ENCODE measurements at places on chromosomes 13 and 19. TPM values are rescaled to one million over a fixed set of nuclear protein-coding genes. Genes with fewer than 3 reads are reported as not detected.

GRCh38 chr19:4130744-4131438 lies 7.0 kb upstream of the MAP2K2 start:
- DNase-seq, result no peak

GRCh38 chr19:44725251-44725650 lies 23.3 kb upstream of the BCL3 start:
- DNase-seq, result no peak

DNA sequence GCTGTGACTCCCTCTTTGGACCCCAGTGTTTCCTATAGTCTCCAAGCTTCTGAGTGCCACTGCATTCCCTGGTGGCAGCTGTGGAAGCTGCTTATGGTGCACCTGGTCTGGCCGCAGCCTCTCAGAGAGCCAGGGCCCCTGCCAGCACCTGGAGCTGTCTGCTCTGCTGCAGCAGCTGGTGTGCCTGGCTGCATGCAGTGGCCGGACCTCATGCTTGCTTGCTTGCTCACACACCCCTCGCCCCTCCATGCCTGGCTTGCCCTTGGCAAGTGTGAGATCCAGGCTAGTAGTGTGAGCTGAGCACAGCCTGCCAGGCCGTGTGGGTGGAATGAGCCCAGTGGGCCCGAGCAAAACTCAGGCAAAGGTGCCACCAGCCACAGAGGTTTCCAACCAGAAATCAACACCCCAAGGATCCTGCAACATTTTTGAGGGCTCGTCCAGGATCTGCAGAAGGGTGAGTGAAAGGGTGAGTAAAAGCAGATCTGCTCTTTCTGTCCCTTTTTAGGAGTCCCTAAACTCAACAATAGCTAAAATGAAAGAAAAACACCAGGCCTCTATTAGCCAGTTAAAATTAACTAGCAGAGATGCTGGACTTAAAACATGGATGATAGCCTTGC lies 7.6 kb upstream of the MLLT1 start:
- DNase-seq, result no peak

DNA sequence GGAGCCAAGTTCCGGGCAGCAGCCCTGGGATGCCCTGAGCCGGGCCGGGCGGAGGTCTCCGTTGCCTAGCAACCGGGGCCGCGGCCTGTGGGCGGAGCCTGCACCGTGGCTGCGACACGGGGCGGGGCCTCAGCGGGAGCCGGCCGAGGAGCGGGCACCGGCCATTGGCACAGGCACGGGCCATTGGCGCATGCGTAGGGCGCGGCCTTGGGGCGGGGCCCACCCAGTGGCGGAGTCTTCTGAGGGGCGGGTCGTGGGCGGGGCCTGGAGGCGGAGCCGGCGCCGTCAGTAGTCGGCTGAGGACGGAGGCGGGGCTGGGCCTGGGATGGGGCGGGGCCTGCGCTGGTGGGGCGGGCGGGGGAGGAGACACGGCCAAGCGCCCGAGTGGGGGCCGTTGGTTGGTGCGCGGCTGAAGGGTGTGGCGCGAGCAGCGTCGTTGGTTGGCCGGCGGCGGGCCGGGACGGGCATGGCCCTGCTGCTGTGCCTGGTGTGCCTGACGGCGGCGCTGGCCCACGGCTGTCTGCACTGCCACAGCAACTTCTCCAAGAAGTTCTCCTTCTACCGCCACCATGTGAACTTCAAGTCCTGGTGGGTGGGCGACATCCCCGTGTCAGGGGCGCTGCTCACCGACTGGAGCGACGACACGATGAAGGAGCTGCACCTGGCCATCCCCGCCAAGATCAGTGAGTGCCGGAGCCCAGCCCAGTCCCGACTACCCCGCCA lies at the start of gene IZUMO4:
TSS of gene IZUMO4 (plus strand) at position 436 of the 723 bp plus-strand sequence. CDS start at position 467, 31 bp downstream.
- DNase-seq, result peak; percentile 100

DNA sequence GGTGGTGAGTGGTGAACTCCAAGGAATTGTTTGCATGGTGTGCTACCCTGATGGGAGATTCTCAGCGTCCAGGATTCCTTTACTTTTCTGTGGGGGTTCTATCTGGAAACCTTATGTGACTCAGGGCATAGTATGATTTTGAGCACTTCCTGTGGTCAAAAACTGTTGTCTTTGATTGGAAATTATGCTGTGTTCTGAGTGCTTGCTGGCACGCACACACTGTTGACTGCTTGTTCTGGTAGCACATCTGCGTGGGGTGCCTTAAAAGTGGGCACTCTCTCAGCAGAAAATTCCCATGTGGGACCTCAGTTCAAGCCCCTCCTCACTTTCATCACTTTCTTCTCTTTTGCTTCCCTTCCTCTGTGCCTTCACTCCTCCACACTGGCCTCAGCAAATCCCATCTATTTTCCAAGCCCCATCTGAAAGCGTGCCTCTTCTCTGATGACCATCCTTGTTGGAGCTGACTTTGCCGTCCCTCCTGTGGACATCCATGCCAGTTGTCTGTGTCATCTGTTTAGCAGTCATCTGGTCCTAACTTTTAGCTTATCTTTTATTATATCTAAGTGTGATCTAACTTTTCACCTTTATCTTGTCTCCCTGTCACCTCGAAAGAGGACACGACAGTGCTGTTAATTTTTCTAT lies 56.4 kb upstream of the NPAS1 start:
- peak; percentile 38 for DNase-seq

DNA sequence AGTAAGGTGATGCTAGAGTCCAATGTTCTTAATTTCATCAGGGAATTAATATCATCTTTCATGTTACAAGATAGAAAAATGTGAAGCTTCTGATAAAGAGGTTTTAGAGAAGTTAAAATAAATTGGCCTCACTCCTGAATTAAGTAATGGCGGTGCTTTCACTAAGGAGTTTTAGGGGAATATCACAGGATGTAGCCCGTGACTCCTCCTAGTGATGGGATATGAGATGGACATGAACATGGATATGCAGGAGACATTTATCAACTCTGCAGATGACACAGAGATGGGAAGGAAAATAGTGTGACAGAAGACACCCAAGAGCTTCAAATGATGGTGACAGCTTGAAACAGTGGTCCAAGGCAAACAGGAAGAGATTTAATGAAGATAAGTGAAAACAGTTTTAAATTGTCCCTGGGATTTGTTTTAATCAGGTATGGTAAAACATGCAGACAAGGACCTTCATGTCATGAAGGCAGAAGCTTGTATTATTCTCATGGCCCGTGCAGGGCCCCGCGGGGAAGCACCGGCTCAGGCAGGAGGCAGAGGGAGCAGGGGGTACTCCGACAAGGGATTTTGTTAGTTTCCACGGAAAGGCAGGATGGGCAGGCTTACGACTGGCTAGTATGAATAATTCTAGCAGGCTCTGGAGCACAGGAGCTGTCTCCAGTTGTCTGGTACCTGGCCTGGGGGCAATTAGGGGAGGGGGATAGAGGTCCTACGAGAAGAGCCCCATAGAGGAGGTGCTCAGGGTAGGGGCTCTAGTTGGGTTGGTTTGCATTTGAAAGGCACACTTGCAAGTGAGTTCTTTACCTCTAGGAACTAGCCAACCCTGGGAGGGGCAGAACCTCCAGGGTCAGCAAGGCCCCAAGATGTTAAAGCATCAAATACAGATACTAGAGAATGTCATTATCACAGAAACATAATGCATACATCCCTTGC lies 38.7 kb upstream of the FARP1 start:
- no peak for DNase-seq

Gene HCN2
- 1.1 TPM for total RNA-seq

Gene TNFRSF19
- total RNA-seq, result 0.07 TPM

Gene MADCAM1
- 0.31 TPM for total RNA-seq
